ENCODE measurements at places on chromosomes 5 and 9.

- no peak for DNase-seq
Measured at GRCh38 chr9:123978981-123979380, 32.6 kb upstream of the LHX2 start.

DNA sequence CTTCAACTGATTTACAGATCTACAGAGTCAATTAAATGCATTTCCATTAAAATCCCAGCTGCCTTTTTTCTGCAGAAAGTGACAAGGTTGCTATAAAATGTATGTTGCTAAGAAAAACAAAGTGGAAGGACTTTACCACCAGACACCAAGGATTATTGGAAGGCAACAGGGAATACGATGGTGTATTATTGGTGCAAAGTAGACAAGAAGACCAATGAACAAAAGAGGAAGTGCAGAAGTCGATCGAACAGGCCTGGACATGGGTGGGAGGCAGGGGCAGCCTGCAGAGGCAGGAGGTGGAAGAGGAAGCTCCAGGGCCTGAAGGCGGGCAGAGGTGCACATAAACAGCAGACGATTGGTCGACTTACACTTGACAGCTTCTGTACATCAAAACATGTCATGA, 10.6 kb upstream of the SLC6A19 start:
- no peak for DNase-seq

DNA sequence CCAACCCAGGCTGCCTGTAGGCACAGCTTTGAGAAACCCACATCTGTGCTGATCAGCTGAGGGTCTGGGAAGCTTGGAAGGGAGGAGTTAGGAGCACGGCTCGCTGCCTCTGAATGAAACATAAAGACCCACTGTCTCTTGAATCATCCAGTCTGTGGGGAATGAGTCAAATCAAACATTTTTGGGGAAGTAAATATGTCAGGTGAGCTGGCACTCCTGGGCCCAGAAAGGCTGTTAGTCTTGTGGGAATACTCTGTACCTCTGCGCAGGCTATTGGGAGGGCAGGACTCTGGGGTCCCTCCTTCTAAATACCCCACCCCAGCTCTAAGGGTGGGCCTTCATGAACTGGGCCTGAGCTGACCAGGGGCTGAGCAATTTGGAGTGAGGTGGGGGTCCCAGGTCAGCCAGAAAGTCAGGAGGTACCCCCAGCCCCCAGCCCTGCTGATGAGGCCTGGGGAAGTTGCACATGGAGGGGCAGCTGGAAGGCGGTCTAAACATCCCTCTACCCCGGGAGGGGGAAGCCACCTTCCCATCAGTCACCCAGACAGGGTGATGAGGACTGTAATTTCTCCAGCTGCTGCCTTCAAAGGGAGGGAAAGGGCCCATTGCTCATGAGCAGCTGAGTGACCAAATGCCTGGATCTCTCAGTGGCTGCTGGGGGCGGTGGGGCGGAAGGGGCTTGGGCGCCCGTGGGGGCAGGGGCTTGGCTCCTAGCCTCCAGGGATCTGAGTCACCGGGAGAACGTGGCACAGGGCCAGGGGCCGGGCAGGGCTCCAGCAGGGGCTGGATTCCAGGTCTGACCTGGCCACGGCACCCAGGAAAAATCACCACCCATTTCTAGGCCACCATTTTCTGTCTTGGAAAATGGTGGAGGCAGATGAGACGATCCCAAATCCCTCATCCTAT, 10.8 kb downstream of the FIBCD1 start:
- DNase-seq: no peak

- no peak for DNase-seq
Measured at GRCh38 chr9:124283228-124283814, 25.6 kb downstream of the NEK6 start.

GRCh38 chr9:72826996-72827949, 125.6 kb downstream of the ALDH1A1 start:
- no peak for DNase-seq

GRCh38 chr5:15823398-15823797, 323.4 kb downstream of the FBXL7 start:
- DNase-seq: no peak
